ENCODE measurements at places on chromosomes 1 and 21.

DNA sequence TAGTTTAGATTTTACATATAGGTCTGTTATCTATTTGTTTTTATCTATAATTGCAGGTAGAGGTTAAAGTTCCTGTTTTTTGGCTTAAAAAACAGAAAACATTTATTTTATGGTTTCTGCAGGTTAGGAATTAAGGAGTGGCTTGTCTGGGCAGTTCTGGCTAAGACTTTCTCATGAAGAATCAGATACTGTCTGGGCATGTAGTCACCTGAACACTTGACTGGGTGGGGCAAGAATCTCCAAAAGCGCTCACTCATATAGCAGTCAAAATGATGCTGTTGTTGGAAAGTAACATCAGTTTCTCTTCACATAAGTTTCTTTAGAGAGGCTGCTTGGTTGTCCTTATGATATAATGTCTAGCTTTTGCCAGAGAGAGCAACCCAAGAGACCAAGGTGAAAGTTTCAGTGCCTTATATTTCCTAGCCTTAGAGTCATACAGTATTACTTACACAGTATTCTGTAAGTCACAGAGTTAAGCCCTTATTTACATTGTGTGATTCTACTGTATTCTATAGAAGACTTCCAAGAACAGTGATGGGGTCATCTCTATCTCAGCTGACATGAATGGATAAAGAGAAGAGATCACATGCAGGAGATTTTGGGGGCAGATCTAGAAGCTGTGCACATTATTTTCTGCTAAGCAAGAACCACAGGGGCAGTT is 125.4 kb upstream of the GPR52 start:
- no peak for DNase-seq

DNA sequence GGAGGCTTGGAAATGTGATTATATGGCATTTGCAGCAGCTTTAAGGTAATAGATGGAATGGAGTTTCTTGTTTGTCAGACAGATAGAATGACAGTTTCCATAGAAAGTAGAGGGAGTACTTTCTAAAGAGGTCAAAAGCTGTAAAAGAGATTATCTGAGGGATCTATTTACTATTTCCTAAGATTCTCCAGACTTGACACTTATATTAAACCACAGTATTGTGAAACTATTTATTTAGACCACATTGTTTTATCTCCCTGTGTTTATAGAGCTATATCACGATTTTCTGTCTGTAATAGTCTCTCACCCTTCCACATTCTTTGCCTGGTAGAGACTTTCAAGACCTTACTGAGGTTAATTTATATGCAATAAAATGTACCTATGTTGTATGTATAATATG is 66.7 kb downstream of the MAN1A2 start:
- DNase-seq = no peak

DNA sequence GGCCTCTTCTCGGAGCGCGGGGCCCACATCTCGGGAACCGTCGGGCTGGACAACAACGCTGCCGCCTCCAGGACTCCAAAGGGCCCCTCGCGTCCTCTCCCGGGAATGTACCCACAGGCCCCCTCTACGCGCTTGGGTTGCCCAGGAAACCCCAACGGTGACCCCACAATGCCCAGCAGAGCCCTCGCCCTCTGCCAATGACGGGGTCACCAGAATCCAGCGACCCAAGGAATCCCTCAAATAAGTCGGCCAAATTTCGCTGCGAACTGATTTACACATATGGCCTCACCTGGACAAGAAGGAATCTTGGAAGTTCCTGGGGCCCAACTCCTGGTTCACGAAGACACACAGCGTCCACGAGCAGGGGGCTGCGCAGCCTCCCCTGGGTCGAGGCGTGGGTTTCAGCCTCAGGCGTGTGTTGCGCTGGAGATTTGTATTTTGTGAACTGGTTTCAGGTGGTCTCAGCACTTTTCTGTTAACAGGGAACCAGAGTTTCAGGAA is 78.1 kb downstream of the DESI2 start:
- DNase-seq = no peak

DNA sequence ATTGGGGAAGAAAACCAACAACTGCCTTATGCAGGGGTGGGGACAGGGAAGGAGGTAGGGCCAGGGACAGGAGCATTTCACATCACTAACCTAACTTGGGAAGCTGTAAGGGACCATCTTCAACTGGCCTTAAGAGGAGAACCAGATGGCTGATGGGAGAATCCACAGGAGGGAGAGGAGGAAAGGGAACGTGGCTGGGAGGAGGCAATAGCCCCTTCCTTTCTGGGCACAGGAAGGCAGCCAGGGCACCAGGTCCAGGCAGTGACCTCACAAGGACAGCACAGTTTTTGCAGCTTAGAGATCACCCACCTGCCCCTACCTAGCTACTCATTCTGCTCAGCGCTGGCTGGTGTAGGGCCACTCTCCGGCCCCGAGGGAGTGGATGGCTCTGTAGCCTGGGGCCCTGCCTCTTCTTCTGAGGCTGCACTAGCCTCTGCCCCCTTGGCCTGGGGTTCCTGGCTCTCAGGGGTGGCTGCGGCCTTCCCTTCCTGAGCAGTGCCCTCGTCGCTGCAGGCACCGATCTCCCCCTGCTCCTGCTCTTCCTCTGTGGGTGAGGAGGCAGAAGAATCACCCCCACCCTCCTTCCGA is 1.7 kb downstream of the MARCKSL1 start:
- DNase-seq = no peak

DNA sequence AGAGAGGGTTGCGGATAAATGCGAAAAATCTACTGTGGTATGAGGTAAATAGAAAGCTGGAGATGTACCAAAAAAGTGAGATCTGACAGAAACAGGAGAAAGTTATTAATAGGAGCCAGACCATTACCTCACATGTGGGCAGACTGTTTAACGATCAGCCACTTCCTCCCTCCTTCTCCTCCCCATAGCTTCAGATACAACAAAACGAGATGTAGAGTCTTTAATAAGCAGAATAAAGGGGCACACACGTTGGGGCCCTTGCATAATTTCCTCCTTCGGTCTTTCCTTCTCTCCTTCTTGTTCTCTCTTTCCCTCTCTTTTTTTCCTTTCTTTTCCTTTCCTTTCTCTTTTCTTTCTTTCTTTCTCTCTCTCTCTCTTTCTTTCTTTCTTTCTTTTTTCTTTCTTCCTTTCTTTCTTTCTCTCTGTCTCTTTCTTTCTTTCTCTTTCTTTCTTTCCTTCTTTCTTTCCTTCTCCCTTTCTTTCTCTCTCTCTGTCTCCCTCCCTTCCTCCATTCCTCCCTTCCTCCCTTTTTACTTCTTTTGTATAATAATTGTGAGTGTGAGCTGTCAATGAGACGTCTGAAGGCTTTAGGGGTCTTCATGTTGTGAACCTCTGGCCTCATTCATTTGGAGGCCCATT is 242.1 kb downstream of the GRIK1 start:
- no peak for DNase-seq

GRCh38 chr1:20709868-20710267 is 7.9 kb downstream of the KIF17 start:
- no peak for DNase-seq

Measured in heart left ventricle (tissue), 16 donors.